Occipital lobe (tissue), 3 donors: ENCODE measurements at places on chromosomes 6 and 20.

- no peak for DNase-seq
Measured at GRCh38 chr20:54254596-54254995, 46.7 kb downstream of the PFDN4 start.

DNA sequence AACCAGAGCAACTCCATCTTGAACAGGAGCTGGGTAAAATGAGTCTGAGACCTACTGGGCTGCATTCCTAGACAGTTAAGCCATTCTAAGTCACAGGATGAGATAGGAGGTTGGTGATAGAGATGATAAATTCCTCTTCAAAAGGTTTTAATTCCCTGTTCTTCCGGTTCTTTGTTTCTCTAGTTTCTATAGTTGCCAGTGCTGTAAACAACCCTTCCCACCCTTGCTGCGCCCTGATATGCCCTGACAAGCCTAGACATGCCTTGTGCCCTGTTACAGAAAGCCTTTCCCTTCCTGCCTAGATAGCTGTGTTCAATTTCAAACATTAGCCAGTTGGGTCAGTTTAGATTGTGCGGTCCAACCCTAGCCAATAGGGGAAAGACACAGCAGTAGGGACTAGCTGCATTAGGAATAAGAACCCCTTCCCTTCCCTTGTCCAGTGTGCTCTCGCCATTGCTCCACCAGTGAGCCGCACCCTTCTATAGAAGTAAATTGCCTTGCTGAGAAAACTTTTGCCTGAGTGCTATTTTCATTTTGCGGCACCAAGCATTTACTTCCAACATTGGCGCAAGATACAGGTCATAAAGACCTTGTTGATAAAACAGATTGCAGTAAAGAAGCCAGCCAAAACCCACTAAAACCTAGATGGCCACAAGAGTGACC, 52.5 kb upstream of the CCN2 start:
- no peak for DNase-seq

- DNase-seq, result no peak
Measured at GRCh38 chr6:158402184-158402583, 89.9 kb downstream of the TULP4 start.

GRCh38 chr6:52925919-52926792, 16.7 kb upstream of the GSTA3 start:
- no peak for DNase-seq

- DNase-seq, result no peak
Measured at GRCh38 chr20:51860111-51860882, 58.0 kb upstream of the SALL4 start.

DNA sequence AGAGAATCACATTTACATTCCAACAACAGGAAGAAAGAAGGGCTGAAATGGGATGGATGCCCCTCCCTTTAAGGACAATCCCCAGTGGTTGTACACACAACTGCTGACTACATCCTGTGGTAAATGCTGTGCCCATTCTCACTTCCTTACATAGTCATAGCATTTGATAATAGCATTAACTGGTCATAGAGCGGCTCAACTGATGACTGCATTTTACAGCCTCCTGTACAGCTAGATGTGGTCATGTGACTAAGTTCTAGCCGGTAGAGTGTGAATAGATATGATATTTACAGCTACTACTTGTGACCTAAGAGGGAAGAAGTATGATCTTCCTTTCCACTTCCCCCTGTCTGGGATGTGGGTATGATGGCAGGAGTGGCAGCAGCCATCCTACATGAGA, 24.7 kb downstream of the KCNK17 start:
- DNase-seq, result no peak

GRCh38 chr6:431986-432385, 40.4 kb downstream of the IRF4 start:
- no peak for DNase-seq

DNA sequence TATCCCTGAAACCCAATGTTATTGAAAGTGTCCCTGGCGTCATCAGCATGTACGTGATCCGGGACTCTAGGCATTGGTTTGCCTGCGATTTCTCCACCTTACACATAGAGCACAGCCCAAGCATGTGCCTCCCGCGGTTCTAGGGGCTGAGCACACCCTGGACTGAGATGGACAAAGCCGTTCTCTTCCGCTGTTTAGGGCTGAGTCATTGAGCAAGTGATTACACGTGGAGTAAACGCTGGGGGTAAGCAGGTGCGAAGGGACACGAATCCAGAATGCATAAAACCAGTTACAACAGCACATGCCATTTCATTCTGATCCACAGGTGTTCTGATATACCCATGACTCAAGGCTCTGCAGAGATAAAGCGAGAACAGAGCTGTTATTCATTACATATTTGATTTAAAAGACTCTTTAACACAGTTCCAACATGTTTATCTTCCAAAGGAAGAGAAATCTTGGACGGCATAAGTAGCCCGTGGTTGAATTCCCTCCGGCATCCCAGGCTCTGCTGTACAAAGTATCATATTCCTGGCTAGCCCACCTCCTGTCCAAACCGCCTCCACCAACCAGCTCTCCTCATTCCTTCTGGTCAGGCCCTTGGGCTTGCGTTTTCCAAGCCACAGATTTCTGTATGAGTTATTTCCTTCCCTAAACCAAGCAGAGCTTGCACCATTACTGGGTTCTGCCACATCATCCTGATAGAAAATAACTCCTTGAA, 36.1 kb upstream of the THBS2 start:
- no peak for DNase-seq

GRCh38 chr20:38021087-38021772, 12.0 kb downstream of the TTI1 start:
- no peak for DNase-seq

GRCh38 chr6:161406646-161407045, 132.8 kb upstream of the AGPAT4 start:
- DNase-seq, result no peak

- no peak for DNase-seq
Measured at GRCh38 chr20:39211060-39211748, 249.1 kb downstream of the DHX35 start.

GRCh38 chr6:56040889-56041301, 165.5 kb upstream of the BMP5 start:
- DNase-seq, result no peak

DNA sequence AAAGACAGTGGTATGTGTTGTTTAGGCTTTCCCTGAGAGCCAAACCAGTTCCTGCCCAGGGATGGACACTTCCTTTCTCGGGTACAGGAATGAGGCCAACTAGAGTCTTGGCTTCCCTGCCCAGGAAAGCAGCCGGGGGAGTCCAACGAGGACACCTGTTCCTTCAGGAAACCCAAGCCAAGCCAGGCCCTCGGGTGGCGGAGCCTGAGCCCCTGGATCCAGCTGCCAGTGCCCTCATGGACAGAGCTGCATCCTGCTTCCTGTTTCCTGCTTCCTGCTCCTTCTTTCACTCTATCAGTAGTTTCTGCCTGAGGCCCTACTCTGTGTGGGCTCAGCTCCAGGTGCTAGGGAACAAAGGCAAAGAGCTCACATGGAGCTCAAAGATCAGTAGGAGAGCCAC, 7.9 kb upstream of the SIRPA start:
- DNase-seq, result no peak

DNA sequence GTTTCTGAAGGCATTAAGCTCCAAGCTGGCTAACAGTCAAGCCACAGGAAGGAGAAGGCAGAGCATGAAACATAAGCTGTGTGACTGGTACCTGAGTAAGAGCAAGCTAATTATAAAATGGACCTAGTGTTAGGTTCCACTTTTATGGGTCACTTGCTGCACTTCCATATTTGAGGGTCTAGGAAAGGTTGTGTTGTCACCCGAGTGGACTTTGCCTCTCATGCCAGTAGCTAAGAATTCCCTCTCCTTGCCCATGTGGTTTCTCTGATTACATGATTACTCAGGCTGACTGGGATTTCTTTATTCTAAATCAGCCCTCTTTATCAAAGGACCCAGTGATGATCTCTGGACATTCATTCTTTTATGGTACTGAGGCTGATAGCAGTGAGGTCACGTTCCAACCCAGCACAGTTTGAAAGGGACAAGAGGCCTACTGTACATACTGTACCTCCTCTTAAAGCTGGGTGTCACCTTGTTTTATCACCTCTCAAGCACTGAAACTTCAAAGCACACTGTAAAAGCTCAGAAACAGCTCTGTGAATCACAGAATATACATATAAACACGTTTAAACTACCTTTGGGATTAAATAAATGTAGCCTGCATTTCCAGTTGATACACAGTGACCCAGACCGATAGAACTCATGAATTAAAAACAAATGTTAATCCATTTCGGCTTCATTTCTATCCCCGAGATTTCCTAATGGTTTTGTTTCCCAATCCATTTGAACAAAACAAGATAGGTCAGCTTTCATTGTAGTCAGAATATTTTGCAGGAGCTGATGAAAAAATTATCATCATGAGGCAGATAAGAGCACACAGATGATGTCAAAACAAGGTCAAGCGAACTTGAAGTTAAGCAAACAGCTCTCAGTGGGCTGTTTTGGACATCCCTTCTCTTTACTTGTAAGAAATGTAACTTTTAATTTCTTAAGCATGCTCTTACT, 96.5 kb downstream of the ALDH8A1 start:
- DNase-seq, result no peak

DNA sequence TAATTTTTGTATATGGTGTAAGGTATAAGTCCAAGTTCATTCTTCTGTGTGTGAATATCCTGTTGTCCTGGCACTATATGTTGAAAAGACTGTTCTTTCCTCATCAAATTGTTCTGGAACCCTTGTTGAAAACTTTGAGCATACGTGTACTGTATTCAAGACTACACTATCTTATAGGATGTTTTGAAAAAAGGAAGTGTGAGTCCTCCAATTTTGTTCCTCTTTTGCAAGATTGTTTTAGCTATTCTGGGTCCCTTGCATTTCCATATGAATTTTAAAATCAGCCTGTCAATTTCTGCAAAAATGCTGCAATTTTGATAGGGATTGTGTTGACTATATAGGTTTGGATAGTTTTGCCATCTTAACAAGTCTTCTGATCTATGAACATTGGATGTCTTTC, 195.2 kb downstream of the BACH2 start:
- DNase-seq, result no peak

- DNase-seq, result no peak
Measured at GRCh38 chr20:50646483-50646996, 44.8 kb downstream of the RIPOR3 start.

- no peak for DNase-seq
Measured at GRCh38 chr20:31718952-31719643, 3.6 kb downstream of the BCL2L1 start.

DNA sequence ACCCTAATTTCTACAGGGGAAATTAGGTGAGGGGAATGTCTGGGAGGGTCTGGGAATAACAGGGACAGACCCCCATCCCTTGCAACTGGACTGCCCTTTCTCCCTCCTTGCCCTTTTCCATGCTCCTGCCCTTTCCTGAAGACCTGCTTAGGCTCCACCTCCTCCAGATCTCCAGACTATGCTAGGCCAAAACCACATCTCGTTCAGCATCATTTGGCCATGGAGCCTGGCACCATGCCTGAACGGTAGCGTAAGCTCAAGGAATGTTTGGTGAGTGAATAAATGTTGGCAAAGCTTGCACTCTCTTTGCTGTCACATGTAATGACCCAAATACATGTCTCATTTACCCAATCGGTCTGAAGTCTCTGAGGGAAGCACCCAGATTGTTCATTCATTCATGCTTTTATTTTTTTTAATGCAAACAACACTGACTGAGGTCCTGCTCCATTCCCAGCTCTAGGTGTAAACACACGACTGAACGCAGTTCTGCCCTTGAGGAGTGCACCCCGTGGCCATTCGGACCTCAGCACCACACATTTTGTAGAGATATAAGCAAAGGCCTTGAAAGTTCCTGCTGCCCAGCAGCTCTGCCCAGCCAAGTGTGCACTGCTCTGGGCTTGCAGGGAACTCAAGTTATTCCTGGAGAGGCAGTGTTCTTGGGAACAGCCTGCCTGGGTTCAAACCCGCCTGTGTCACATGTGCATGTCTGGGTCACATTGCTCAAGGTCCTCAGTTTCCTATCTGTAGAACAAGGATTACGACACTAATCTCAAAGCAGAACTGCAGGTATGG, 1.1 kb upstream of the GRM4 start:
- no peak for DNase-seq

- no peak for DNase-seq
Measured at GRCh38 chr6:145313041-145313855, 422.1 kb downstream of the EPM2A start.

DNA sequence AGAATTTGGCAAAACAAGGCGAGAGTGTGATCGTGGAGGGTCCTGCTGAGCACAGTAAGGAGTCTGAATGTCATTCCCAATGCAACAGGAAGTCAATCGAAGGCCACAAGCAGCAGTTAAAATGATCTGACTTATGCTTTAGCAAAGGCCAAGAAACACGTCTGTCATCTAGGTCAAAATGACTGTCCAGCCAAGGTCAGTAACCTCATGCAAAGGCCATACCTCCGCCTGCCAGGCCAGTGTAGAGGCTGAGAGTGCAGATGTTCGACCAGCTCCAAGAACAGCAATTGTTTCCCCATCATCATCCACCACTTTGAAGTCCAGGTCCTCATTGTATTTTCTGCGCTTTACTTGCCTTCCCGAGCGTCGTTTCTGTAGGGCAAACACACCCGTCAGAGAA, 105.6 kb downstream of the CHD6 start:
- DNase-seq, result no peak

DNA sequence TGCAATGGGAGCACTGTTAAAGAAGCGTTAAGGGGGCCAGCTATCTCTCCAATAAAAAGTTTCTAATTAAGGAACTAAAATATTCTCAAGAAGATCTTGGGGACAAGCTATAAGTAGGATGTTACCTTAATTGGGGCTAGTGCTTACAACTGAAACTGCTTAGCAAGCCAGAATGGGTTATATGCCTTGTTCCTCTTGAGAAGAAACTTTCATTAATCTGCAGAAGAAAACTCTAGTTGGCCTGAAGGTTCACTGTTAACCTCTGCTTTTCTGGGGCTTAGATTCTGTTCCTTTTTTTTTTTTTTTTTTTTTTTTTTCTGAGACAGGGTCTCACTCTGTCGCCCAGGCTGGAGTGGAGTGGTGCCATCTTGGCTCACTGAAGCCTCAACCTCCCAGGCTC, 82.2 kb downstream of the BACH2 start:
- no peak for DNase-seq

DNA sequence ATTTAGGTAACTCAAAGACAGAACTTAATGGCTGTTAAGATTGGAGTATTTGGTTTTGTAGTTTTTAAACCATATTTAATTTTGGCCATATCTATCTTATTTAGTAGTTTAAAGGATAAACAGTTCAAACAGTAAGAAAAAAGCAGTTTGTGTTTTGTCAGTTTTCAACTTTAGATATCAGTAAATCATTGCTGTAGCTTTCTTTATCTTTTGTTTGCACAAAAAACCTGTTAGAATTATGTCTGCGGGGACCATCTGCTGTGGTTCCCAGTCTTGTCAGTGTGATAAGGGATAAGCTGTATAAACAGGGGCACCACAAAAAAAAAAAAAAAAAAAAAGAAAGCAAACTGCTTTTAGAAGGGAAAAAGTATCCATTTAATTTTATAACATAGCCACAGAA, 40.9 kb downstream of the CDKAL1 start:
- DNase-seq, result no peak
